CD4-positive, alpha-beta T cell treated with Interleukin-6 for 4 hours (primary cell): ENCODE measurements at places on chromosomes 12 and 14.

DNA sequence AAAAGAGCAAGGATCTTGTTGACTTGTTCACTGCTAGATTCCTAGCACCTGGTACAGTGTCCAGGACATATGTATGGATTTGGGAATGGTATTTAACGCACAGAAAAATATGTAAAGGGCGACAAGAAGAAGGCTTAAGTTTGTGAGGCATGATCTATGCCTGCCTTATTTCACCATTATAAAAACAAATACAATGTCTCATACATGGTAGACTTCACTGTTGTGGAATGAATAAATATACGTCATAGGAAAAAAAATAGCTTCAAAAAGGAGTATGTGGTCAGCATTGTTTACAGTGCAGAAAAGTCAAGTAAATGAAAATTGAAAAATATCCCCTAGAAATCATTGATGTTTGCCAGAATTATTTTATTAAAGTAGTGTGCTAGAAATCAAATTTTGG is 30.0 kb downstream of the HCFC2 start:
- DNase-seq, result no peak

DNA sequence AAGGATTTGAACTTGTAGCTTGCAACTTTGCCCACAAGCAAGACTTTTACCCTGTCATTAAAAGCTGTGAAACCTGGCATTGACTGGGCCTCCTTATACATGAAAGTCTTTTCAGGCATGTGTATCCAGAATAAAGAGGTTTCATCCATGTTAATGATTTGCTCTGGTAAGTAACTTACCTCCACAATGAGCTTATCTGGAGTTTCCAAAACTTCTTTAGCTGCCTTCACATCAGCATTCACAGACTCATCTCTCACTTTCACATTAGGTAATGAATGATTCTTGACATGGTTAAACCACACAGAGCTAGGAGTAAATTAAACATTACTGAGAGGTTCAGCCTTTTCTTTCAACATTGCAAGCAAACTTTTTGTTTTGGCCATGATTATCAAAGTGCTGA is 234.4 kb upstream of the CLEC14A start:
- no peak for DNase-seq

- DNase-seq, result no peak
Observed at GRCh38 chr14:100488057-100488456, 99.2 kb downstream of the BEGAIN start.

DNA sequence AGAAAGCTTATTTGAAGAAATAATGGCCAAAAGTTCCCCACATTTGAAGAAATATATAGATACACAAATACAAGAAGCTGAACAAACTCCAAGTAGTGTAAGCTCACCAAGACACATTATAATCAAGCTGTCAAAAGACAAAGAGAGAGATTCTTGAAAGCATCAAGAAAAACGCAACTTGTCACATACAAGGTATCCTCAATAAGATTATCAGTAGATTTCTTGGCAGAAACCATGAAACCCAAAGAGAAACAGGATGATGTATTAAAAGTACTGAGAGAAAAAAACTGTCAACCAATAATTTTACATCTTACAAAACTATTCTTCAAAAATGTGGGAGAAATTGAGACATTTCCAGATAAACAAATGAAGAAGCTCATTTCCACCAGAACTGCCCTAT is 250.6 kb upstream of the ARID2 start:
- no peak for DNase-seq

DNA sequence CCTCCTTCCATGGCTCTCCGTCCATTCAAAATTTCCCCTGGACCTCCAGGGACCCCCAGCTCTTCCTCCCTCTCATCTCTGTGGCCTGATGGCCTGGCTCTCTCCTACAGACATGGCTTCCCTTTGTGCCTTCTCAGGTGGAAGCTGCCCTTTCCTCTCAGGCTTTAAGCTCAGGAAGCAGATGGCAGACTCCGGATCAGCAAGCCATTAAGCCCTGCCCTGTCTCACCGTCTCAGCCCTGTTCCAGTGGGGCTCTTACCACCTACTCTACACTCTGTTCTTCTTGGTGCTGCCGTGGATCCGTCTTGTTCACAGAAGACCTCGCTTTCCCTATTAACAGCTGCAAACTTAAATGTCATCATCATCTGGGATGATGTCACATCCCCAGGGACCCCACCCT is 33.1 kb downstream of the NPC2 start:
- DNase-seq, result no peak

- DNase-seq, result no peak
Observed at GRCh38 chr12:45475594-45475993, 253.9 kb upstream of the ARID2 start.
